ENCODE measurements at places on chromosomes 16 and 17.

DNA sequence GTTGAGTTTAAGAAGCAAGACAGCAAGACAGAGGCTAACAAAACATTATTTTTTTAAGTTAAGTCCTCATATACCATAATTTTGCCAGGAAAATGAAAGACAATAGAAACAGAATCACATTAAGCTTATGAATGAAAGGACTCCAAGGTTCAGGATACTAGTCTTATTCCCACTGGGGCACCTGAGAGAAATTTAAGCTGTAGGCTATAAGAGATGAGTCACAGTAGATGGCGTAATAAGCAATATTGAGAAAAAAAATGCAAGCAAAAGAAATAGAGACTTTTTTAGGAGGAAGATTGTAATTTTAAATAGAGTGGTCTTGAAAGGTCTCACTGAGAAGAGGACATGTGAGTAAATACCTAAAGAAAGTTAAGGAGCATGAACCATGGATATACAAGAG is 57.1 kb upstream of the KIF2B start:
- no peak for DNase-seq

GRCh38 chr16:88989852-88990547 is 13.0 kb upstream of the CBFA2T3 start:
- DNase-seq, result no peak

DNA sequence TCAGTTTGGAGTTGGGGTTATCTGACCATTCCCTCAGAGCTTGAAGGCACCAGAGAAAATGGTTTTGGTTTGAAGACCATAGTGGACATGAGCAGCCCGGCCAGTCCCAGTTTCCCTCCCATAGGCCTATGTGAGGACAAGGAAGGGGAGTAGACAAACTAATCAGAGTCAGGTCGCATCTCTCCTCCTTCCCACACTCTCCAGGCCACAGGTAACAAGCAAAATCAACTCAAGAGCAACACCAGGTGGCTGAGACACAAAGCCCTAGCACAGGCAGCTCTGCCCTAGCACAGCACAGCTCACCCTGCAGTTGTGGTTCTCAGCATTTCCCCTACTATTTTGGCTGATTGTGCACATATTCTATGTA is 7.2 kb downstream of the SUPT4H1 start:
- peak; percentile 86 for DNase-seq

- no peak for DNase-seq
Observed at GRCh38 chr17:59287891-59288290, 43.6 kb upstream of the YPEL2 start.

GRCh38 chr17:12739500-12739899 is 49.8 kb upstream of the ARHGAP44 start:
- DNase-seq, result no peak

- DNase-seq, result no peak
Observed at GRCh38 chr17:77405867-77406732, 265.3 kb downstream of the SEC14L1 start.

DNA sequence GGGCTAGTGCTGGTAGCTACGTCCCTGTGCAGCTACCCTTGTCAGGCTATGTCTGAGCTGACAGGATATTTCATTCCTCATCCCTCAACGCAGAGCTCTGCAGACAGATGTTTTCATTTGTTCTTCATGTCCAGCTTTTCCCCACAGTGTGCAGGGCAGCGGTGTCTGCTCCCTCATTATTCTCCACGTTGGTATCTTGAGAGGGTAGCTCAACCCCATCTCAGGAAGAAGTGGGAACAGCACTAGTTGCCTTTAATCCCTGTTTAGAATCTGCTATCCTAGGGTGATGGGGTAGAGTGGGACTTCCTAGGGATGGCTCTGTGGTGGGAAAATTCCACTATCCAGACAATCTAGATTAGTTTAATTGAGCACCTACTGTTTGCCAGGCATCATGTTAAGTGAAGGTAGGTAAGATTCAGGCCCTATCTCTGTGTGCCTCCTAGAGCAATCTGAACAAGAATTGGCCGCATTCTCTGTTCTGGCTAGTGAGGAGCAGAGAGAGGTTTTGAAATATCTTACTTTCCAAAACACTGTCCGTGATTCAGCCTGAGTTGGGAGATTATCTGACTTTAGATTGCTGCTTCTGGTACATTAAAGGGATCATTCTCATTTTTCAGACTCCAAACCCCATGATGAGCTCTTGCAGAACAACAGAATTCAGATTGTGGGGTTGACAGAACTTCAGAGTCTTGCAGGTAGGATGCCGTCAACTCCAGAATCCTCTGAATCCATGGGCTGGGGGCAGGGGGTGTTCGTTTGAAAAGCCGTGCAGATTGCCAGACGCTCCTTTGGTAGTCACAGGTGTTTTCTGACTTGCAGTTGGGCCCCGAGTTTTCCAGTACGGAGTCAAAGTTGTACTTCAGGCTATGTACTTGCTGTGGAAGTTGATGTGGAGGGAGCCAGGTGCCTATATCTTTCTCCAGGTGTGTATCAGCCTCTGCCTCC is 963 bp downstream of the ALG1 start:
- DNase-seq, result no peak

DNA sequence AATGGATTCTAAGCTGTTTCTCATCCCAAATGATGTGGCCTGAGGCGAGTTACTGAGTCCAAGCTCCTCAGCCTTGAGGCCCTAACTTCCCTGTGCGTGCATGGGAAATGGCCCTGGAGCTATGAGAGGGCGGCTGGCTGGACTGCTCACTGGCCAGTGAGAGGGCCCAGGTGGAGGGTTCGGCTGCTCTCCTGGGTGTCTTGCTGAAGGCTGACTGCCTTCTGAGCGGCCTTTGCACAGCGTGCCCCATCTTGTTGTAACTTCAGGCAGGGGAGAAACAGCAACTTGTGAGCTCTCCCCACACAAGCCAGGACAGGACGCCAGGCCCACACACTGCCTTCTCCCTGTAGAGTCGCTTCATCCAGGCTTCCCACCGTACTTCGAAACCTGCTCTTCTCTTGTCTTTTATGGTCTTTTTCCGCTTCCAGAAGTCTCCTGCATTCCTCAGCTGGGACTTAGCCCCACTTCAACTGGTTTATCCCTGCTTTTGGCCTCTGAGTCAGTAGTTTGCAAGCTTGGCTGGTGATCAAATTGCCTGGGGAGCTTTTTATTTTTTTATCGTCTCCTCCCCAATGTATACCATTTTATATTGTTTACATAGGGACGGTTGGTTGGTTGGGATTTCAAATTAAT is 13.3 kb downstream of the CDH3 start:
- no peak for DNase-seq

GRCh38 chr17:2847381-2848333 is 51.4 kb downstream of the RAP1GAP2 start:
- no peak for DNase-seq

GRCh38 chr16:65579050-65579449 is 457.2 kb upstream of the CDH11 start:
- DNase-seq, result no peak

DNA sequence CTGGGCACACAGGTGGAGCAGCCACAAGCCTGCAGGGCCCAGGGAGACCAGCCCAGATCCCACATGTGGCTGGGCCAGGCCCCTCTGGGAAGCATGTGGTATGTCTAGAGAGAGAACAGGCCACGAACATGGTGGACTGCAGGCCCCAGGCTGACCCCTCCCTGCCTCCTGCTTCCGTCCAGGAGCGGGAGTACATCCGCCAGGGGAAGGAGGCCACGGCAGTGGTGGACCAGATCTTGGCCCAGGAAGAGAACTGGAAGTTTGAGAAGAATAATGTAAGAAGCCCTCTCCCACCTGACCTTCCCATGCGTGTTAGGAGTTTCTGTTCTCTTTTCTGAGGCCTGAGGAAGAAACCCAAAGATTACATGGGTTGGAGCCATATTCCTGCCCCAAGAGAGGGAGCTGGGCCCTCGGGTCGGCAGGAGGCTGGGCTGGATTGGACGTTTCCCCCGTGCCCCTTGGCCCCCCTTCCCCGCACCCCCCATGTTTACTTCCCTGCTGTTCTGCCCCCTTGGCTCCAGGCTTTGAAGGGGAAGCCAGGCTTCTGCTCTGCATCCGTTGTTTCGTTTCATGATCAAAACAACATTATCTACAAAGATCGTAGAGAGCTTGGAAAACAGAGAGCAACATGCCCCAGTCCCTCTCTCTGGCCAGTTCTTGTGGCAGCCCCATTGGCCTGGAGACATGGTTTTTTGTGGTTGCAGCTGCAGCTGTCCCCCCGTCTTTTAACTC is 5.7 kb upstream of the TCAP start:
- DNase-seq, result no peak

DNA sequence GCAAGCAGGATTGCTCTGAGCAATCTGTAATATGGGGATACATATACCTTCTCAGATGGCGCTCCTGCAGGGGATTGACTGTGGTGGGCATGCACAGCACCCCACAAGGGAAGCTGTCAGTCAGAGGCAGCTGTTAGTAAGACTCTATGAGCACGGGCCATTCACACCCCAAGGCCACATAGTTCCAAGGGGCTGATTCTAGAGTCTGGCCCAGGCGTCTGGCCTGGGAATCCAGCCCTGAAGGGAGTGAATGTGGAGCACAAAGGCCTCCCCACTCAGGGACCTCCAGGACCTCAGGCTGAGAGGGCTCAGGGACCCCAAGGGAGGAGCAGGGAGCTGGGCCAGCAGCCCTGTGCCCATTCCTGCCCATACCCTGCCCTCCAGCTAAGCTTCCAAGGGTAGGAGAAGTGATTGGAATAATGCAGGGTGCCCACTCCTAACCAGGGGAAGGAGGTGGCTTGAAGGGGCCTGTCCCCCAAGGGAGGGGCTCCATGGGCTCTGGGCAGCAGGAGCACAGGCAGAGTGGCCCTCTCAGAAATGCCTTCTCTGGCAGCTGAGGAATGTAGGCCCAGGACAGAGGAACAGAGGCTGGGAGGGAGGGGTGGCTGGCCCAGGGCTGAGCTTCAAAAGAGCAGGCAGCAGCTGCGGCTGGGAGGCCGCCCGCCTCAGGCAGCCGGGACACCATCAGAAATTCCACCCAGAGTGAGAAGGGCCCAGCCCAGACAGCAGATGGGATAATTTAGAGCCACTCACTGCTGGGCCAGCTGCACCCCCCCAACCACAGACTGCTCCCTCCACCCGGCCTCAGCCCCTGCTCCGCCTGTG is 48.9 kb upstream of the MRPS23 start:
- no peak for DNase-seq

DNA sequence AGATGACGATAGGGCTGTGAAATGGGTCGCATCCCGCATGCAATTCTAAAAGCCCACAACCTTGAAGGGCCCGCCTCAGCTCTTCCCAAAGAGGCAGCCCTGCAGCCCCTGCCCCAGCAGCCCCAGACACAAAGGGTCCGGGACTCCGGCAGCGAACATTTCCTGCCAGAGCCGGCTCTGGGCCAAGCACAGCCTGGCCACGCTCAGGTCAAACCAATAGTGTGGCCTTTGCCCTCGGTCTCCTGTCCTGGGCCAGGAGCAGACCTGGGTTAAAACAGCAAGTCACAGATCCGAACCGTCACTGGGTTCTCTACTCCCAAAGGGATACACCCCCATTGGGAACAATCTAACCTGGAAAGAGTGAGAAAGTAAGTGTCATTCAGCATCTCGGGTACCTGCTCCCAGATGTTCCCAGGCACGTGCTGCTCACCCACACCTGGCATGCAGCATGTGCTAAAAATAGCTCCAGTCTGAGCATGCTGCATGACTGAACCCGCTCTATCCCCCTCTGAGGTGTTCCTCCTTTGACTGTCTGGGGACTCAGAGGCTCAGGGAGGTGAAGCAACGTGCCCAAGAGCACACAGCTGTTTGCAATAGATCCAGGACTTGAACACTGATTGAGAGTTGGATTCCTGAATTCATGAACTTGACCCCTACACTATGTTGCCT is 22.2 kb upstream of the ATP2A3 start:
- no peak for DNase-seq

DNA sequence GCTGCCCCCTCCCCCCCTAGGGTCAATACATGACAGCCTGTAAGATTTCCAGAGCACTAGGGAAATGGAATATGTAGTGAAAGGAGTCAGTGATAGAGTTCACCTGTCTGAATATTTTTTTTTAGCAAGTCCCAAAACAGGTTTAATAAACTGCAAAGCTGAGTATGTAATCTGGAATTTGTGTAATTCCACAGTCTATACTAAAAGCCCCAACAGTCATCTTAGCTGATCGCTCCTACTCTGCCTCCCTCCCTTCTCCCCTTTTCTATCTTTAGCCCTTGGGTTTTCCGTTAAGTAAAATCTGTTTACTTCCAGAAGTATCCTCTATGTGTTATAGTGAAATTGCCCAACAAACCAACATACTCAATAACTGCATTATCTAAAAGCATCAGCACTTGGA is 3.5 kb downstream of the CDH13 start:
- DNase-seq, result no peak

DNA sequence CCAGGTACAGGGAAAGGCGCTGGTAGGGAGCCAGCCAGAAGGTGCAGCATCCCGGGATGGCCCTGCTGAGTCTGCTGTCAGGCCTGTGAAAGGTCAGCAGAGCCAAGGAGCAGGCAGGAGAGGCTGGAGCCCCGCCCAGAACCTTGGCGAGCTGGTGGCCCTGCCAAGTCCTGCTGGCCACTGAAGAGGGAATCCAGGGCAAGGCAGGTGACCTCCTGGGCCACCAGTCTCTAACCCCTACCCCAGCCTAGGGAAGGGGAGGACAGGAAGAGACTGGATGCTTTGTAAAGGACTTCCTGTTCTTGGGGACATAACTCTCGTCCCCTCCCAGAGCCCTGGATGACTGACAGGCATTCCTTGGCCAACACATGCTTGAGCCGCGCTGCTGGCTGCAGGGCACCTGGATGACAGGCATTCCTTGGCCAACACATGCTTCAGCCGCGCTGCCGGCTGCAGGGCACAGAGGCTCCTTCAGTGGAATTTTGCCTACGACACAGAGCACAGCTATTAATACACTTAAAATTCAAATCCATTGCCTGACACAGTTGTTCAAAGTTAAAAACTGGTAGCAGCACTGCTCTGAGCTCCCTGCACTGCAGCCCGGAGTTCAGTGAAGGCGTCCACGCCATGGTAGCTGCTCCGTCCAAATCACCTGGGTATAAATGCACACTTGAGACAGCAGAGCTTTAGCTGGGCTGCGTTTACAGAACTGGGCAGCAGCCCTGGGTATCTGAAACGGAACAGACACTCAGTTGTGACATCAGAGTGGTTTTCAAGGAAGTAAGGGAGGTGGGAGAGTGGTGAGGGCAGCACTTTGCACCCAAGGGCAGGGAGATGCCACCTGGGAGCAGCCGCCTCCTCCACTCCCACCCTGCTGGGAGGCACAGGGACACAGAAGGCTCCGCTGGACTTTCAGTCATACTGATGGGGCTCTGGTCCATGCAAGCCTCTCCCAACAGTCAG is 2.0 kb upstream of the BRICD5 start:
- DNase-seq, result no peak

GRCh38 chr16:48350736-48351135 is 34.5 kb downstream of the SIAH1 start:
- no peak for DNase-seq
